ENCODE measurements at places on chromosomes 4 and X. TPM values are rescaled to one million over a fixed set of nuclear protein-coding genes. Genes with fewer than 3 reads are reported as not detected.

- DNase-seq: no peak
These were observed 587.1 kb upstream of the CPEB2 start for GRCh38 chr4:14415146-14415545.

Gene GAB1
- polyA plus RNA-seq: 1.6 TPM

GRCh38 chr4:141686146-141686775 lies 49.9 kb downstream of the IL15 start:
- DNase-seq: no peak

GRCh38 chrX:155997436-155997835 lies at the start of gene IL9R:
Gene IL9R (plus strand): TSS chrX:155997696. CDS start chrX:155997760, 64 bp downstream.
- no peak for DNase-seq

GRCh38 chr4:129438456-129438981 lies 342.6 kb downstream of the C4orf33 start:
- DNase-seq: no peak

Gene GAGE1
- polyA plus RNA-seq: not detected

Gene UGT2A1
- not detected for polyA plus RNA-seq

- no peak for DNase-seq
These were observed 22.9 kb downstream of the RASL11B start for GRCh38 chr4:52884994-52885393.

Gene GRPR
- polyA plus RNA-seq: 0.06 TPM

- no peak for DNase-seq
These were observed 105.2 kb downstream of the RNF150 start for GRCh38 chr4:141028024-141028529.

Gene JCHAIN
- polyA plus RNA-seq: 64.8 TPM

GRCh38 chr4:30586850-30587249 lies 133.3 kb upstream of the PCDH7 start:
- peak; percentile 56 for DNase-seq

DNA sequence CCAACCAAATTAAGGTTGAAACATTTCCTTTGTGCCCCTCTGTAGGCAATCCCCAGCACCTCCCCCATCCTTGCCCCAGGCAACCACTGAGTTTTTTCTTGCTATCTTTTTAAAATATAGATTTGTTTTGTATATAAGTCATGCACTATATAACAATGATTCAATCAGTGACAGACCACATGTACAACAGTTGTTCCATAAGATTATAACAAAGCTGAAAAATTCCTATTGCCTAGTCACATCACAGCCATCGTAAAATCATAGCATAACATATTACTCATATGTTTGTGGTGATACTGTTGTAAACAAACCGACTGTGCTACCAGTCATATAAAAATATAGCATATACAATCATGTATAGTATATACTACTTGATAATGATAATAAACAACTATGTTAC lies 211.9 kb upstream of the NRK start:
- no peak for DNase-seq

- DNase-seq: no peak
These were observed 41.2 kb upstream of the SMAD1 start for GRCh38 chr4:145440292-145441007.

GRCh38 chr4:70508801-70509200 lies 9.6 kb upstream of the AMTN start:
- DNase-seq: no peak

- DNase-seq: no peak
These were observed 61.0 kb downstream of the CHRNA9 start for GRCh38 chr4:40395908-40396793.

Gene HSD17B13
- 0.13 TPM for polyA plus RNA-seq

GRCh38 chr4:84384801-84385200 lies 114.3 kb downstream of the NKX6-1 start:
- no peak for DNase-seq

Gene SLC49A3
- polyA plus RNA-seq: 5.6 TPM

- no peak for DNase-seq
These were observed 19.6 kb downstream of the ADGRA3 start for GRCh38 chr4:22496165-22496813.

DNA sequence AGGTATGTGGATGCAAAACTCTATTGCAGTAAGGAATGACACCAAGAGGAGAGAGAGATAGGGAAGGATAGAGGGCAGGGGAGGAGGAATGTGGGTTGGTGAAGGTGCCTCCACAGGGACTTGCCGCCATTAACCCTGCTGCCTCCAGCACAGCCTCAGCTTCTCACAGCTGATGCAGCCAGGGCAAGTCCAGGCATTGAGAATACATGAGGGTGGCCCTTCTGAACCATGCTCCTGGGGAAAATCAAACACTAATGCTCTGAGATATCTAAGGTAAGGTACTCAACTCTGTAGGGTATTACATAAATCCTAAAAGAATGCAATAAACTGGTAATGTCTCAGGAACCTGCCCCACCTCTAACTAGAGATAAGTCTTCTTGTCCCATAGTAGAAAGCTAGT lies 28.7 kb downstream of the UGT2B7 start:
- DNase-seq: peak; percentile 30

DNA sequence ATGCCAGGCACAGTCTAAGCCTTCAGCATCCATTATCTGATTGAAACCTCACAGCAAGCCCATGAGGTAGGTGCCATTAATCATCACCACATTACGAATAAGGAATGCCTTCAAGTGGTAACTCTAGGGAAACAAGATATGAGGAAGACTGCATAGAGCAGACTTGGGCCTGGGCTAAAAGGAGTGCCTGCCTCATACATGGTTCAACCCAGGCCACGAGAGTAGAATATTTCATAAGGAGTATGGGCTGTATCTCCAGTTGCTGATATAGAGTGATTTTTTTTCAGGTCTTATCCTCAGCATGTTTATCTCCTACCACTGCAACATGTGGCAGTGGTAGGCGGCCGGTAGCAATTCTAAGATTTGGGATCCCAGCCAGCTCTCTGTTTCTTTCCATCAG lies 51.7 kb downstream of the ATP11C start:
- no peak for DNase-seq

Gene PSAPL1
- polyA plus RNA-seq: not detected

DNA sequence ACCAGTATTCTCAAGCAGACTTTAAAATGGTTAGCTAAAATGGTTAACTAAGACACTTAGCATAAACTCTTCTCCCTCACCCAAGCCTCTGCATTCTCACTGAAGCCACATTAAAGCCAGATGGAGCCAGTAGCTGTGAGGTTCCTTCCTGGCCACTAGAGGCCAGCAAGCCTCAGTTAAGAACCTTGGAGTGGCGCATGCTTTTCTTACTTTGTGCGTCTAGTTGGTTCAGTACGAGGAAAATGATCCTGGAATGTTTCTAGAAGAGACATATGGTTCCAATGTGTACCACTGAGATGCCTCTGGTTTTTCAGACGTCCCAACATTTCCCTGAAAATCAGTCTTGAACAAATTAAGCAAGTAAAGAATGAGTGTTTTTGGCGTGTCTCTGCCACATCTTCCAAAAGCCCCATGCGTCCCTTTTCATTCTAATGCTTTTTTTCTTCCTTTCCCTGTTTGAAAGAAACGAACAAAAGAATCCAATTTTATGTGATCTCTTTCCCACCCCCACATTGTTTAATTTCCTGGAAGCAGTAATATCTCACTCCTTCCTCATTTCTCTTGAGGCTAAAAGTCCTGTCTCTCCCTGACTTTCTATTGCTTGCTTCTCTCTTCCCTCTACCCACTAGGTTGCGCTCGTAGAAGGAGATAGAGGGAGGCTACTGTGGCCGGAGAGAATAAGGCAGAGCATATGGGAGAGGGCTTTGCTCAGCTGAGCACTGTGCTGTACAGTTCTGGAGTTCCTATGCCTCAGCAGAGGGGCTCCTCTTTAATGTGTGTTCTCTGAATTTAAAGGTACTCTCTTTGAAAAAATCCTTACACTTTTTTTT lies 82.9 kb upstream of the TAB3 start:
- no peak for DNase-seq

- no peak for DNase-seq
These were observed 437.5 kb upstream of the BOD1L1 start for GRCh38 chr4:14064984-14065383.

DNA sequence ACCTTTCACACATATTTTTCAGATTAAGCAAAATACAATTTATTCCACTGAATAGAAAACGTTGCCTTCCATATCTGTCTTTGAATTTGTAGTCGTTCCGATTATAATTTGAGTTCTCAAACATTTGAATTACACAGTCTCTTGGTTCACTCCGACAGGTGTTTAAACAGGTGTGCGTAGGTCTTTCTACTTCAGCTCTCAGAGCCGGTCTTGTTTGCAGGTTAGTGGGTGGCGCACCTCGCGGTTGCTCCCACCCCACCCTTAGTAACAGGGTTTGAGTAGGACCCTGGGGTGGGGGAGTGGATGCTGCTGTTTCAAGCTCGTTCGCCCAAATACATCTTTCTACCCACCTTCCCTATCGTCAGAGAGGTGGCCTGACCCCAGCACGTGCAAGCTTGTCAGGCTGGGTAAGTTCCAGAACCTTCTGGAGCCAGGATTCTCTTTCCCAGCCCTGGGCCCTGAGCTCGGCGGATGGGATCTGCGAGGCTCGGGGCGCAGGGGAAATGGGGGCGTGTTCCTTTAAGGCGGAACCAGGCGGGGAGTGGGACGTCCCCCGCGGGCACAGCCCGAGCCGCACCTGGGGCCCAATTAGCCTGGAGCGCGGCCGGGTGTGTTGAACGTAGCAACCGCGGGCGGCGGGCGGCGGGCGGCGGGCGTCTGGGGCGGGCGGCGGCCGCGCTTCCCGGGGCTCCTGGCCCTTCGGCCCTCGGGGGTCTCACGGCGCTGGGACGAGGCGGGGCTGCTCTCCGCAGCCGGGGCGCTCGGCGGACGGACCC lies at the start of gene FAM149A:
TSS of gene FAM149A (plus strand) at position 591 of the 776 bp plus-strand sequence.
- DNase-seq: peak; percentile 86

Gene BRS3
- not detected for polyA plus RNA-seq

GRCh38 chr4:130422261-130422660 lies 1326.3 kb downstream of the C4orf33 start:
- no peak for DNase-seq

- no peak for DNase-seq
These were observed 45.9 kb upstream of the PGM2 start for GRCh38 chr4:37780444-37781130.

Measured in spleen (tissue), 13 donors.